ENCODE measurements at places on chromosomes 12 and 14.

- DNase-seq, result no peak
Measured at GRCh38 chr14:95295600-95296376, 23.9 kb downstream of the CLMN start.

GRCh38 chr12:115355301-115355700 is 671.3 kb upstream of the TBX3 start:
- no peak for DNase-seq

GRCh38 chr12:123752046-123752445 is 10.1 kb upstream of the DNAH10 start:
- no peak for DNase-seq

DNA sequence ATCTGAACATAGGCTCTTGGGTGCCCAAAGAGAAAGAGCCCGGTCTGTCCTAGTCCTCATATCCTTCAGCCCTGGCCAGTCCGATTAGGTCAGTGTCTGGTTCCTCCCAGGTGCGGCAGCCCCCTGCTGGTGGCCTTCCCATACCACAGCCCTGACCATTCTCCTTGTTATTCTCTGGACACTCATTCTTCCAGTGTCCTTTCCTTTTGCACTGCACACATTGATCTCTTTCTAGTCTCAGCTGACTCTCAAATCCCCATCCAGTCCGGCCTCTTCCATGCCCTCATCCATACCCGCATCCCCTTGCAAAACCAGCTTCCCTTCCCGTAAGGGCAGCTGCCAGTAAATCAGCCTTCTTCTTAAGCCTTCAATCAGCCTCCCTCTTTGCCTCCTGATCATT is 1316.3 kb downstream of the TMEM121 start:
- no peak for DNase-seq

DNA sequence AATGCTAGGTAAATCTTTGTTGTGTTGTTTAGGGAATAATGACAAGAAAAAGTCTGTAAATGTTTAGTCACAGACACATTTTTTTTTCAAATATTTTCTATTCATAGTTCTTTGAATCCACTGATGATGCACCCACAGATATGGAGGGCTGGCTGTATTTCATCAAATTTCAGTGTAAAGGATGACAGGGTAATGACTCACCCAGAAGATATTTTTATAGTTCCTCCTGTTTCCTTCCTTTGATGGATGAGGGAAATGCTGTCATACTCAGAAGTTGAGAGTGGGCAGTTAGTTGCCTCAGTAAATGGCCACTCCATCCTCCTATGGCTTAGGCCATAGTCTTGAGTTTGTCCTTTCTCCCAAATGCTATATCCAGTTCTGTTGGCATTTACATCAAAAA is 76.9 kb upstream of the REP15 start:
- DNase-seq, result no peak

DNA sequence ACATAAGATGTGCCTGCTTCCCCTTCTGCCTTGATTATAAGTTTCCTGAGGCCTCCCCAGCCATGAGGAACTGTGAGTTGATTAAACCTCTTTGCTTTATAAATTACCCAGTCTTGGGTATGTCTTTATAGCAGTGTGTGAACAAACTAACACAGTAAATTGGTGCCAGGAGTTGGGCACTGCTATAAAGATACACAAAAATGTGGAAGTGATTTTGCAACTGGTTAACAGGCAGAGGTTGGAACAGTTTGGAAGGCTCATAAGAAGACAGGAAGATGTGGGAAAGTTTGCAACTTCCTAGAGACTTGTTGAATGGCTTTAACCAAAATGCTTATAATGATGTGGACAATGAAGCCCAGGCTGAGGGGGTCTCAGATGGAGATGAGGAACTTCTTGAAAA is 264.1 kb downstream of the DACT1 start:
- DNase-seq, result no peak

GRCh38 chr14:83850092-83850491 is 1679.9 kb upstream of the FLRT2 start:
- peak; percentile 37 for DNase-seq

DNA sequence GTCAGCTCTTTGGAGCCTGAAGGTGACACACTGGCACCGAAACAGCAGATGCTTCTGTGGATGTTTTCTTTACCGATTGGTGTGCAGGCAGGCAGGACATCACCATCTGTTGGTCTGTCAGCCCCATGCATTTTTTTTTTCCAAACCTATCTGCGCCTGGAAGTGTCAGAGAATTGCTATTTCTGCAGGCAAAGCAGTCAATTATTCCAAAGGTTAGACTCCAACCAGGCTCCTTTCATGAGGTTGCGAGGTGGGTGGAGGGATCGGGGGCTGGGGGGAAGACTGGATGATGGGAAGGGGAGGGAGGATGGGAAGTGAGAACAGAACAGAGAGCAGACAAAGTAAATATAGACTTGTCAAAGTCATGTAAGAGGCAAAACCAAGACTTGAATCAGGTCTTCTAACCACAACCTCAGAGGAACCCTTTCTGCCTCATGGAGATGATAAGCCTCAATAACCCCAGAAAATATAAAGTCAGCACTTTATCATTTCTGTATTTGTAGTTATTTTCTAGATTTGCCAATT is 117.7 kb downstream of the OTOGL start:
- peak; percentile 10 for DNase-seq

- DNase-seq, result peak; percentile 40
Measured at GRCh38 chr12:55955800-55956508, 9.9 kb downstream of the PMEL start.

DNA sequence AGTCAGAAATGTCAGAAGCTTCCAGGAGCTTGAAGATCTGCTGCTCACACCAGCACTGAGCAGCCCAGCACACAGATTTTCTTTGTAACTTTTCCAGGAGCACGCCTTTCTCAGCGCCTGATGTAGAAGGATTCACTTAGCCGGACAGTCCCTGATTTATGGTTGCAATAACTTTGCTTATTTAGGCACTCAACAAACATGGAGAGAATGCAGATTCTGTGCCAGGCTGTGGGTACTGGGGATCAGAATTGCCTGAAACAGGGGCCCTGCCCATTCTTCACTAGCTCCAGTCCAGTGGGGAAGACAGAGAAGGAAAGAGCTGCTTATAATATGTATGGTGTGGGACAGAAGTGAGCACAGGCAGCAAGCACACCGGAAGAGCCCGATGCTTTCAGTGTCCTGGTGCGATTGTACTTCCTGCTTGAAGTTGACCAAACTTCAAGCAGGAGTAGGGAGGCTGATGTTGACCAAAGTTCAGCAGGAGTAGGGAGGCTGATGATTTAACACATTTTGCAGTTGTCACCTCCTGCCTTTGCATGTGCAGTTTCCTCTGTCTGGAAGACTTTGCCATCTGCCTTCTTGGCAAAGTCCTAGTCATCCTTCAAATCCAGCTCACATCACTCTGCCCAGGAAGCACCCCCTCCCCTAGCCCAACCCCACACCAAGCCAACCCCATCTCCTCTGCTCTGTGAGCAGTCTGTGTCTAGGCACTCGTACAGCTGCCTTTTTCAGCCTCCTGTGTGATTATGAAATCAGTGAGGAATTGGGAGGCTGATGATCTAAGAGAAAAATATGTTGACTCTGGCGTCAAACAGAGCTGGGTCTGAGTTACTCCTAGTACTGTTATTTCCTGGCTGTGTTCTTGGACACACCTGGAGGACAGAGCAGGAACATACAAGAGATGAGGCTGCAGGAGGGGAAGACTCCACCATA is 12.0 kb upstream of the PRIMA1 start:
- no peak for DNase-seq

DNA sequence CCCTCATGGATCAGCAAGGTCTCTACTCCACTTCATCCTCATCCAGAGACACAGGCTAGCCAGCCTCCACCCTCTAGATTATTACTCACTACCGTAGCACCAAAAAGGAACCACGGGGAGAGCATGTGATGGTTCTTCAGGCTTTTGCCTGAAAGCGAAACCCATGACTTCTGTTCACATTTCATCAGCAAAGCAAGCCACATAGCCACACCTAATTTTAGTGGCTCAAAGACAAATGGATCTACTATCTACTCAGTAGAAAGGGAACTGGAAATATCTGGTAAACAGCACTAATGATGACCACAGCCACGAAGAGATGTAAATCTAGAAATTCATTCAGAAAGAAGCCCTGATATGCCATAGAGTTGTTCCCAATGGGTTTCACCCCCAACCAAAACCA is 51.4 kb downstream of the VCPKMT start:
- no peak for DNase-seq

- no peak for DNase-seq
Measured at GRCh38 chr12:98763656-98764055, 118.6 kb downstream of the APAF1 start.

GRCh38 chr12:7642287-7642686 is 23.4 kb downstream of the APOBEC1 start:
- no peak for DNase-seq

DNA sequence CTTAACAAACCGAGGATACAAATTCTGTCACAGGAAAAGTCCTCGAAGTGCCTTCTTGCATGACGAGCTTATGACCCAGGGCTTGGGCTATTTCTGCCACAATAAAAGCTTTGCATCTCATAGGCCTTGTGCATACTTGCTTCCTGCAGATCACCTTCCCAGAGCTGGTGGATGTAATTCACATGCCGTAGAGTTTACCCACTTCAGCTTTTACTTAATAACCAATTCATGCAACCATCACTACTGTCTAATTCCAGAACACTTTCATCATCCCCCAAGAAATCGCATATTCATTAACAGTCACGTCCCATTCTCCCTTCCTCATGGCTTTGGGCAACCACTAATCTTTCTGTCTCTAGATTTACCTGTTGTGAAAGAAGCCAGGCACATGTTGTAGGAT is 9.0 kb upstream of the BDKRB1 start:
- no peak for DNase-seq

DNA sequence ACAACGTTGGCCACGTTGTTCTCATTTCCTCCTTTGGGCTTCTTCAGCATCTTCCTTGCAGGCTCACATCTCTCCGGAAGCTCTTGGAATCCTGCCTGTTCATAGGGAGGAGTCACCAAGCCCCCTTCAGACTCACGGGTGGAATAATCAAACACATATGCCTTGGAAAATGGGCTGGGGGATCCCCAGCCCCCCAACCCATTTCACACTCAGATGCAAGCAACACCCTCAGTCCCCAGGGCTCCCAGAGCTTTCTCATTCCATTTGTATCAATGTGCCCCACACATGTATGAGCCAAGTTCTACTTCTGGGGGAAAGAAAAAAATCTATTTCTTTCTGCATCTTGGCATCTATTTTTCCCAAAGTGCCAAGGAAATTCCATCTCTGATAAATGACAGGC is 33.1 kb downstream of the WSCD2 start:
- no peak for DNase-seq

DNA sequence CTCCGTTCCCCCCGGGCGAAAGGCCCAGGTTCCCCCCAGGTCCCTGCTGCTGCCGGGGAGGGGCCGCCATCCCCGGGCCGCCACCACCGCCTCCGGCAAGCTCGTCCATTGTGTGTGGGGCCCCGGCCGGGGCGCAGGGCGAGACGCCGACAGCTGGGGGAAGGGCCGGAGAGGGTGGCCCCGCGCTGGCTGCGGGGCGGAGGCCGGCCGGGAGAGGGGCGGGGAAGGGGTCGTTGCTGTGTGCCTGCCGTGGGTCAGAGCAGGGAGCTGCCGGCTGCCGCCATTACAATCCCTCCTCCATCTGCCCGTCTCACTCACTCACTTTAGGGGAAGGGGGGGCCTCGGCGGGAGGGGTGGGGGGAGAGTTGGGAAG is at the start of gene STRN3:
Gene STRN3, minus strand, starts transcription at position 303 of the 373 bp plus-strand sequence. Its CDS starts 194 bp downstream, at position 109.
- no peak for DNase-seq

- DNase-seq, result no peak
Measured at GRCh38 chr12:30568453-30568852, 127.2 kb downstream of the IPO8 start.

GRCh38 chr12:53051058-53051880 is 1.4 kb downstream of the TNS2 start:
- no peak for DNase-seq

DNA sequence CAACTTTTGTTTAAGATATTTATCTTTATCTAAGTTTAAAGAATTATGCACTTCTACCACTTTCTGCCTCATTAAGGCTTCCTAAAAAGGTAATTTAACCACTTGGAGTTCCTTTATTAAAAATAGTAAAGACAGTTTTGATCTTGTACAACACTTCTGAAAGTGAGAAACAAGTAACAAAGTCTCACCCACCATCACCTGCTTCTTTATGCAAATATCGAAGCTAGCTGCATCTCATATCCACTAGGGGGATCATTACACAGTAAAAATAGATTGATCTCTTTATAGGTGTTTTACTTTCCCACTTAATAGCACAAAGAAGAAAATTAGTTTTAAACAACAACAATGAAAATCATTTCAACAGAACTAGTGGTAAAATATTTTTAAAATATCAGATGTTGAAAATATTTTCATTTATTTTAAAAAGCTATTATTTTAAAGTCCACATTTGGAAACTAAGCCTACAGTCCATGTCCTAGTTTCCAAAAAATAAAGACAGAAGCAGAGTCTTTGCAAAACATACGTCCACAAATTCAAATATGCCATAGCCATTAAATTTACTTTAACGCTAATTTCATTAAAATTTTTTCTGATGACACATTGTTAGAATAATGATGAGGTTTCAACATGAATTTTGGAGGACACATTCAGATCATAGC is 160.0 kb upstream of the SOX5 start:
- DNase-seq, result peak; percentile 43

GRCh38 chr12:88401155-88401554 is 179.1 kb downstream of the KITLG start:
- DNase-seq, result no peak

- DNase-seq, result no peak
Measured at GRCh38 chr12:7497661-7498060, 5.9 kb downstream of the CD163 start.

DNA sequence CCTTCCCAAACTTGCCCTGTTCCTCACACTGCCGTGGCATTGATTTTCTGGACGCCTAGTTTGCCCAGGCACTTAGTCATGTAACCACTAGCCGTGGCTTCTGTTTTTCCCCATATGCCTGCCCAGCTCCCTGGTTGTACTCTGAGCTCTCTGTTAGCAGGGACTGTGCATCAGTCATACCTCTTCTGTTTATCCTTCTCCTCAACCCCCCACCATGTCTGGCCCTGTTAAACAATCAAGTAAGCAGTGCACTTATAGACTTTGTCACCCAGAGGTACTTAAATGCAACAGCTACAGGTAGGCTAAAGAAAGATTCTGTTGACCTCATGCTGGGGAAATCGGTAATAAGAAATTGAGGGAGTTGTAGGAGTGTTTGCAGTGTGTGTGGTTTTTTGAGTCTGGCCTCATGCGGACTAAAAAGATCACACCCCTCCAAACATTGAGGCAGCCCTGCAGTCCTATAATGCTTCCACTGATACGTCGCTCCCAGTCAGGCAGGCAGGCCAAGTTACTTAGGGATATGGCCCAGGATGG is 17.0 kb downstream of the UBE3B start:
- DNase-seq, result no peak

GRCh38 chr12:24424889-24425600 is 475.6 kb upstream of the SOX5 start:
- DNase-seq, result no peak

DNA sequence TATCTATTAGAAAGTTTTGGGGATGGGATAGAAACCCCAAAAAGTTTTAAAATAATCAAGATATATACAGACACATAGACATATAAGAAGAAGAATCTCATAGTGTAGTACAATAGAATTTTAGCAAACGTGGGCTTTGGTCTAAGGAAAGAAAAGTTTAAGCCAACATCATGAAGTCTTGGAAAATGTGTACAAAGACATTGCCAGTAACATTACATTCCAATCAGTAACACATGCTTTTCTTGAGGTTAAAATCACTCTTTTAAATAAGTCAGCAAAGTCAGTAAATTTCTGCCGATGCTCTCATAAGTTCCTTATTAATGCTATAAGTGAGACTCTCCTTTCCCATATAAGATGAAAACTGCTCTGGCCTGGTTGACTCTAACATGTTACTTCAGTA is 201.1 kb upstream of the LRIG3 start:
- no peak for DNase-seq

Measured in HAP-1 (cell line).